ENCODE measurements at places on chromosomes 2 and 18.

DNA sequence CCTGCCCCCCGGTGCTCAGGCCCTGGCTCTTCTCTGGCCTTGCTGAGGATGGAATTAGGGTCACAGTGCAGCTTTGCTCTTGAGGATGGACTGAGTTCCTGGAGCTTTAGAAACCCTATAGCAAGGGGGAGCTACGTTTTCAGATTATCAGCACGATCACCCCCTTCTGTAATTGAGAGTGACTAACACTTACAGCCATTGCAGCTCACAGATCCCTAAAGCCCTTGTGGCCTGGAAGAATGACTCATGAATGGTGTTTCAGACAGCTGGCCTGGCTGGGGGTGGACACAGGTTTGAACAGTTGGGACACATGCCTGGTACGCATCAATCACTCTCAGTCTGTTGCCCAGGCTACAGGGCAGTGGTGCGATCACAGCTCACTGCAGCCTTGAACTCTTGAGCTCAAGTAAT is 79.7 kb upstream of the IGFBP5 start:
- DNase-seq = no peak

- no peak for DNase-seq
These were observed 11.5 kb upstream of the ASB1 start for GRCh38 chr2:238415036-238415764.

GRCh38 chr18:63084219-63084618 is 235.3 kb downstream of the BCL2 start:
- no peak for DNase-seq

- no peak for DNase-seq
These were observed 39.8 kb upstream of the ITPRID2 start for GRCh38 chr2:181851726-181852125.

GRCh38 chr2:45713136-45713535 is 61.7 kb downstream of the PRKCE start:
- DNase-seq = no peak

DNA sequence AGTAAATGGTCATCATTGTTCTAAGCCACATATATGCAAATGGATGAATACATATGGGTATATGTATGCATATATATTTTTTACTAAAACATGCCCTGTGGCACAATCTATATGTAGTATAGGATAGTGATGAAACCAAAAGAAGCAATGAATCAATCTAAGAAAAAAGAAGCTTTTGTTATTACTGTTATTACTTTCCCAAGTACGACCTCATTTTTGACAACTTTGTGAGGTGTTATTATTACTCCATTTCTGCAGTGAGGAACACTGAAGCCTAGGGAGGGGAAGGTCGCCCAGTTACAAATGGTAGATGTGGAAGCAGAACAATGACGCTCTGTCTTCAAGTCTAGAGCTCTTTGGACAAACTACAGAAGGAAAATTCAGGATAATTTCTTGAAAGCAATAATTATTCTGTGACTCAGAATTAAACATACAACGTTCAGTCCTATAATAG is 38.3 kb downstream of the STAT4 start:
- DNase-seq = no peak

- peak; percentile 21 for DNase-seq
These were observed 11.6 kb downstream of the TRPM8 start for GRCh38 chr2:233928594-233929351.

DNA sequence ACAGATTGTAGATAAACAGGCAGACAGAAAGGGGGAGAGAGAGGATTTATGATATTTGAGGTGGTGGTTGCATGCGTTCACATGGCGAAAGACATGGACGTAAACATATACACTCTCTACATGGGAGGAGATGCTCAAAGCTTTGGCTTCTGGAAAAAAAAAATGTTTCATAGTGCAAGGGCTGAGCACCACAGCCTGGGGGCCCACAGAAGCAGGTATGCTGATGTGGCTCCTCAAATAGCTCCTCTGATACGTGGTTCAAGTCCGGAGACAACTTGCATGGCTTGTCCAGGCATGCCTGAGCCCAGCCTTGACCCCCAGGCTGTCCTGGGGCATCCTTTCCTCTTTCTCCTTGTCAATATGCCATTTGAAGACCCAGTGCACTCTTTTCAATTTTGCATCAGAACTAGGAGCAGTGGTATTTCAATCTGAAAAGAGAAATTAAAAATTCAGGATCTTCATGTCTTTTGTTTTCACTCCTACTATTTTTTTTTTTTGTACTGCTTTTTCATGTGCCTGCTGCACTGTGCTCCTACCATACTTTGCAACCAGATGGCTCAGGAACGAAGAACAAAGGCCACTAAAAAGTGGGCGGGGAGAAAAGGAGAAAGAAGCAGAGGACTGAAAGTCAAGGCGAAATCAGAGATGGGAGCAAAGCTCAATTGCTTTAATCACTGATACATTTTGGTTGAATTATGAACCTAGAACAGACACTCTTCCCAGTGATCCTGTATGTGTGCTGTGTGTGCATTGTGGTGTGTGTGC is 495.7 kb upstream of the TCF4 start:
- no peak for DNase-seq

- DNase-seq = no peak
These were observed 33.4 kb upstream of the LYPD1 start for GRCh38 chr2:132703396-132703795.

DNA sequence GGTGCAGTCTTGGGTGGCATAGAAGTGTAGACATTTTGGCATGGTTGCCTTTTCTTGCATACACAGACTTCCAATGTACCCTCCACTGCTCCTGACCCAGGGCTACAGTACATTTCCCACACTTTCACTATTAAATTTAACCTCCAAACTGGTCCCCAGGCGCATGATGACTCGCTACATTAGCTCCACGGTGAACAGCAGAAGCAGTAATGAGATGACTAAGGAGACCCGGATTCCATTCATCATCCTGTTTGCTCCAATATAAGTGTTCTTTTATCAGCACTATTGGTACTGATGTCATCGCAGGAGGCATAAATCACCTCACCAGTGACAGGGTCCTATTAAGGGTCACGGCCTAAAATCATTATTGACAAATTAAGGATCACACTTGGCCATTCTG is 316.5 kb downstream of the EN1 start:
- no peak for DNase-seq

Measured in HEK293T (cell line).